ENCODE measurements at places on chromosomes 1 and 21.

DNA sequence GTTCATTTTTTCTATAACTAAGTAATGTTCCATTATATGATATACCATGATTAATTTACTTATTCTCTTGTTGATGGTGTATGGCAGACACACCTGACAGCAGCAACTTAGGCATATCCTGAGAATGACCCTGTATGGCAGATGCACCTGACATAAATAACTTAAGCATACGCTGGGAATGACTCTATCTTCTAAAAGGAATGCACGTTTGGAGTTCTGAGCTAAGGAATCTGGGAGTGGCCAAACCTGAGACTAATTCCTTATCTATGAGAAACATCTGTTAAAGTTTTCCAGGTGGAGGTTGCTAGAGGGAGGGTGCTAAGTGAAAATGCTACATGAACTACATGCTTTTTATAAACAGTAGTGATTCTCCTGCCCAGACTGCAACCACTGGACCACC lies 96.7 kb upstream of the RGS18 start:
- no peak for DNase-seq

- DNase-seq: no peak
Observed at GRCh38 chr1:84634536-84635205, 55.6 kb downstream of the SSX2IP start.

GRCh38 chr1:61539720-61540462 lies 185.1 kb downstream of the TM2D1 start:
- DNase-seq: no peak

GRCh38 chr1:24822887-24823286 lies 77.6 kb downstream of the CLIC4 start:
- DNase-seq: no peak

DNA sequence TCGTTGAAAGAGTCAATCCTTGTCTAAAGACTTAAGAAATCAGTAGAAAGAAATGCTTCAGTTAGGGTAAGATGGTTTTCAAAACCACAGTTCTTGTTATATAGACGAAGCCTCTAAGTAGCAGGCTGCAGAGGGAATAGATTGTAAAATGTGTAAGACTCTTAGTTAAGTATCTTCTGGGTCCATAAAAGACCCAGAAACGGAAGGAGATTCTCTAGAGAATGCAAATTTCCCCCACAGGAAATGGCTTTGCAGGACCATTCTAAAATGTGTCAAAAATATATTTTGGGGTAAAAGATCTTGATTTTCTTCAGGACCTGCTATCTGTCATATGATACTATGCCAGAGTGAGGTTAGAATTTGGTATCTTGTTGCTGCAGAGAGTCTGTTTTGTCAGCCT lies 13.4 kb downstream of the OR2T1 start:
- DNase-seq: no peak

DNA sequence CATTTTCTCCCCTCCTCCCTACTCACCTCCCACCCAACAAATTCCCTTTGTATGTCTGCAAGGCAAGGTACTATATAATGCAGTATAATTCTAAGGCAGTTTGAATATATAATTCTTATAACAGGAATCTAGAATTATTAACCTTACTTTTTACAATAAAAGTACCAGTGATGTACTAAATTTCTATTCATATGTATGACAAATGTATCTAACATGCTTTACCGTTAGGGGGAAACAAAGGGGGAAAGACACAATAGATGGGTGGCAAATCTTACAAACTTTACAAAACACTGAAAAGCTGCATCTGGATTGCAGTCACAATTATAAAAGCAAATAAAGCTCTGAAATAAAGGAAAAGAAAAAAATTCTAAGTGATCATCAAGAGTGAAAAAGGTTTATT lies 2.3 kb downstream of the PIK3R3 start:
- no peak for DNase-seq

Data from caudate nucleus (tissue), 63 donors.